ENCODE measurements at places on chromosomes 5 and 9.

DNA sequence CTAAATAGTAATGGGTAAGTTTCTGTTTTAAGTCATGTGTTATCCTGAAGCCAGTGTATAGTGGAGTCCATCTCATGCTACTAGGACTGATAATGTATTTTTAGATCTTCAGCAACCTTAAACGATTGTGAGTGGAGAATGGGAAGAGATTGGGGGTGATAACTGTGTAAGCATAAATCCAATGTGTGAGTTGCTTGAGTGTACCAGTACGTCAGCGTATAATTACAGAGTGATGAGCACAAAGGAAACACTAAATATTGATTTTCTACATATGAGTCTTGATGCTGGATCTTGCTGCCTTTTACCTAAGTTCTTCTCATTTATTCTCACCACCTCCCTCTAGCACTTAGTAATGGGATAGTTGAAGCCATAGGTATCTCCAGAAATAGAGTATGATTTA lies 16.3 kb upstream of the IZUMO3 start:
- no peak for DNase-seq

GRCh38 chr9:136609838-136610311 lies 52.8 kb upstream of the EGFL7 start:
- DNase-seq: no peak

DNA sequence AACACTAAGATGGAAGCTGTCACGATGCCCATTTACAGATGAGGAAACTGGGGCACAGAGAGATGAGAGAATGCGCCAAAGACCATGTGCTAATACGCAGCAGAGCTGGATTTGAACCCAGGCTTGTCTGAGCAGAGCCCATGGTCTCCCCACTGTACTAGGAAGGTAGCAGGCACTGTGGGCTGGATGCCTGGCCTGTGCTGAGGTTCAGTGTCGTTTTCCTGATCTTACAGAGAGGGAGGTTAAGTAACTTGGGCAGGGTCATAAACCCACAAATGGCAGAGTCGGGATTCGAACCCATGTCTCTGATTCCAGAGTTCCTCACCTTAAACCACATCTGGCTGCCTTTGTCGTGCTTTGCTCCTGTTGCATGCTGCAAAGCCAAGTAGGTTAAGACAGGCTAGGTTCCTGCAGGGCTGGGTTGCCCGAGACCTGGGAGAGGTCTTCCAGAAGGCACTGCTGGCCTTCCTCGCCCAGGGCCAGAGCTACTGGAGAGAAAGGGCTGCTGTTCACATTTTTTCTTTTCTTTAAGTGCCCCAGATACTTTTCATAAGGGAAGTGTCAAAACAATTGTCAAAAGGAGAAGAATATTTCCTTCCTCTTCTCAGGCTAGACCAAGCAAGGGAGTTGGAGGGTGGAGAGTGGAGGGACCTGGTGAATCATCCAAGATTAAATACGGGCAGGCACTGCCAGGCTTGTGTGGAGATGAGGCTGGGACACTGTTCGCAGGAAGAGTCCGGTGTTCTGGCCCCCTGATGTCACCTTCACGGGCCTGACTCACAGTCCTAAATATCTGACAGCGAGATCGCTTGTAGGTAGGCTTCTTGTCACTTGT lies 3.2 kb downstream of the NEK6 start:
- no peak for DNase-seq

DNA sequence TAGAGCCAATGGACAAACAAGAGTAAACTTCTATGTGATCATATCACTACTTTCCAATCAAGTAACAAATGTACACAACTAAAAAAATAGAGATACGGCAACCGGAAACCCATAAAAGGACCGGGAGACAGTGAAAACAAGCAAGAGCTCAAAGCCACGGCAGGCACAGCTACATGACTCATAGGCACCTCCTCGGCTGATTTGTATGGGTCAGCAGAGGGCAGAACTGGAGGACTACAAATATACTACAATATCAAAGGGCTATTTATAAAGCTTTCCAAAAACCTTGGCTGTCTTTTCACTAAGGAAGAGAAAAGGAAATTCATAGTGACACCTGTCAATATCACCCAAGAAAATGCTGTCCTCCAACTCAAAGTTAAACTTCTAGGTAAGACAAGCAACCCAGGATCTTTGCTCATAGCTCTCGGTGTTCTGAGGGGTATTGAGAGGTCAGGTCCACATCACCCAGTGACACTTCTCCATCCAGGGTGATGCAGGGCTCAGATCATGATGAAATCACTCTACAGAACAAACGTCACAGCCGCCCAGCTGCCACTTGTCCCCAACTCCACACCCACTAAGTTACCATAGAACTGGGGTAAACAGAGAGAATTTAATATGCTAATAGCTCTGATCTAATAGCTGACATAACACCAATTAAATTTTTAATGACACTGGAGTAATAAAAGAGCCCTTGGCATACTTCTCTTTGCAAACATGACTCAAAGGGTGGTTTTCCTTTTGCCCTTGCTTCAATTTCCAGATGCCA lies 41.3 kb downstream of the PFDN1 start:
- DNase-seq: no peak

- no peak for DNase-seq
Measured at GRCh38 chr9:114224247-114224610, 68.9 kb downstream of the COL27A1 start.

DNA sequence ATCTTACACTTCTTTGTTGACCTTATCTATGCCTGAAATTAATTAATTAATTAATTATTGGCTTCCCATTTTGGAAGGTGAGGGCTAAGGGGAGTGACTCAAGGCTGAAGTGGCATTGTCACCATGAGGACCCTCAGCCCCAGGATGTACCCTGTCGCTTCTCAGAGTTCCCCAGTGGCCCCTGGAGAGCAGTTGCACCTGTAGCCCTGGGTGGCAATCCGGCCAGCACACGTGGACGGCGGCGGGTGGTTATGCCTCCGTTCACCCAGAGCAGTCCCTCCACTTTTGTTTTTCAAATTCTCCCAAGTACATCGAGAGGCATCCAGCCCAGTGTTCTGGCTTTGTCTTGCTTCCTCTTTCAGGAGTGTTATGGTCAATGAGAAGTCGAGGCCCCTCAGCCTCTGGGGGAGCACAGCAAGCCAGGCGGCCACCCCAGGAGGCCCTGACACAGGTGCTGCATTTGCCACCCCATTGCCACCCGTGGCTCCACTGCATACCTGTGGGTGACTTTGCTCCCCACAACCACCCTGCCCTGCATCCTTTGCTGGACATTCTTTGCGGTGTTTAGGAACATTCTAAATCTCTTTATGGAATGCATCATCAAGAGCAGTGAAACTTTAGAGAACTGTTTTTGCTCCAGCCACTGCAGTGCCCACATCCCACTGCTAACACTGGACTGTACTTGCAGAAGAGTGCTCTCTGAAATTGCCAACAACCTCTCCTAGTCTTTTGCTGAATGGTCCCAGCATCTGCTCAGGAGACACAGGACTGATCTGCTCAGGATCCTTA lies 11.5 kb upstream of the IRX2 start:
- no peak for DNase-seq

DNA sequence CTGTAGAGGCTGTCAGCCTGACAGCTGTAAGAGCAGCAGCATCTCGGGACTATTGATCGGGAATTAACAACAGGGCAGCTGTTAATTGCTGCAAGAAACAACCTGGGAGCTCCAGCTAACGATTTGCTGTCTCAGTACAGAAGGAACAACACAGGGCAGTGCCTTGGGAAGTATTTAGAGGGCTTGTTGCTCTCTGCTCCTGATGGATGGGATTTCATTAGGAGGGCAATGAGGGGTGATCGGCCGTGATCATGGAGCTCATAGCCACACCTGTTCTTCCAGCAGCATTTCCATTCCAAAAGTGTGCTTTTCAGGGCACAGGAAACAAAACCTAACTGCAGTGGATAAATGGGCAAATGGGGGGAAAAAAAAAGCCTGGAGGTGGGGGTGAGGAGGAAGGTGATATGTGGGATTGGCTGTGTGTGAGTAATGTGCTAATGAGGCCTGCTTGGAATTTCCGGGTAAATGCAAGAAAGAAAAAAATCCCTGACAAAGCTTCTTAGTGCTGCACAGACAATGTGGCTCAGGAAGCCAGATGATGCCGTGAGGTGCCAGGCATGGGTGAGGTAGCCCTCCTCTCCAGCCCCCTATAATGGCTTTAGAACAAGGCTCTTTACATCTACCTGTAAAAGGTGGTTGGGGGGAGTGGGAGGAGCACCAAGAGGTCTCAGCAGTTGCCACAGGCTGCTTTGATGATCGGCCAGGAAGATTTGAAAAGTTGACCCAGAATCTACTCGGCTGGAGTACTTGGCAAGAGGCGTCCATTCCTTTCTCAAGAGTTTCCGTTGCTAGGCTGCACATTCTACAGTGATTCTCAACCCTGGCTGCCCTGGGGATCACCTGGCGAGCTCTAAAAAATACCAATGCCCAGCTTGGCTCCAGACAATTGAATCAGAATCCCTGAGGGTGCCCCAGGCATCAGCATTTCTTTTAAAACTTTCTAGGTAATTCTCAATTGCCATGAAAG lies 139.5 kb upstream of the KLF9 start:
- DNase-seq: no peak

DNA sequence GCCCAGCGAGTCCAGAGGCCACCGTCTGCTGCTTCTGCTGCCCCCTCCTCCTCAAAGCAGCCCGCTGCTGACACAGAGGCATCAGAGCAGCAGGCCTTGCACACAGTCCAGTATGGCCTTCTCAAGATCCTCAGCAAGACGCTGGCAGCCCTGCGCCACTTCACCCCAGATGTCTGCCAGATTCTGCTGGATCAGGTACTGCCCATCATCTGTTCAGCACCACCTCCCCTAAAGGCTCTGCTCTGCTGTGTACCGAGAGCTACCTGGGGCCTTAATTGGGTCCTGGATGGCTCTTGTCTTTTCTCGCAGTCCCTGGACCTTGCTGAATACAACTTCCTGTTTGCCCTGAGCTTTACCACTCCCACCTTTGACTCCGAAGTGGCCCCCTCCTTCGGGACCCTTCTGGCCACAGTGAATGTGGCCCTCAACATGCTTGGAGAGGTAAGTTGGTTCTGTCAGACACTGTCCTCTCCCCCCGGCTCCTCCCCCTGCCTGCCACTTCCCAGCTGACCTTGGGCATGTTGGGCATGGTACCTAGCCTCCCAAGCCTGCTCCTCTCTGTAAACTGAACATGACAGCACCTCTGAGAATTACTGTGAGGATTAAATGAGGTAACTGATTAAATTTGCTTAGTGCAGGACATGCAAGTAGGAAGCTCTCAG lies 22.7 kb downstream of the SH3GLB2 start:
- DNase-seq: no peak

- DNase-seq: no peak
Measured at GRCh38 chr5:135497971-135498636, 37.7 kb downstream of the NEUROG1 start.

GRCh38 chr9:93676310-93677047 lies 100.1 kb downstream of the PHF2 start:
- no peak for DNase-seq

DNA sequence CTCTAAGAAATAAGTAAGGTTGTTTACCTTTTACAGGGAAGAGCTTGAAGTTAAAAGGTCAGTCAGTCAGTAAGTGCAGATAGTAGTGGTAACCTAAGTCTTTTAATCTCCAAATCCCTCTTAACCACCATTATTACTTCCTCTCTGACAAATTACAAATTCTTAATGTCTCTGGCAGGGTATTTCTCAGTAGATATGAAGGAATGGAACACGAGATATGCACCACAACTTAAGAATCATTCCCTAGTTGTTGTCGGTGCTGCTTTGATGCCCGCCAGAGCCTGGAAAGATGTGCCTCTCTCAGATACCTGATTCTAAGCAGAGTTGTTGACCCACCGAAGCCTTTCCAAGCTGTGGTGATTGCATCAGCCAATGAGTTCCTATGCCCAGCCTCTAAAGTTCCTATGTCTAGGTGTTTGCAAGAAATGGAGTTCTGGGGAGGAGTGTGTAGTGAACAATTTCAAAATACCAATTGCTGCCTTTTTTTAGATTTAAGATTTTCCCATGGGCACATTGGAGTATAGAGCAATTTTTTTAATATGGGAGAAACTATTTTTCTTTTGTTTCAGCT lies 78.5 kb downstream of the CD180 start:
- no peak for DNase-seq

- no peak for DNase-seq
Measured at GRCh38 chr9:20302197-20302596, 320.1 kb downstream of the MLLT3 start.

- no peak for DNase-seq
Measured at GRCh38 chr9:112873773-112874405, 16.8 kb downstream of the SLC46A2 start.

- no peak for DNase-seq
Measured at GRCh38 chr9:91144769-91145168, 216.9 kb downstream of the AUH start.

DNA sequence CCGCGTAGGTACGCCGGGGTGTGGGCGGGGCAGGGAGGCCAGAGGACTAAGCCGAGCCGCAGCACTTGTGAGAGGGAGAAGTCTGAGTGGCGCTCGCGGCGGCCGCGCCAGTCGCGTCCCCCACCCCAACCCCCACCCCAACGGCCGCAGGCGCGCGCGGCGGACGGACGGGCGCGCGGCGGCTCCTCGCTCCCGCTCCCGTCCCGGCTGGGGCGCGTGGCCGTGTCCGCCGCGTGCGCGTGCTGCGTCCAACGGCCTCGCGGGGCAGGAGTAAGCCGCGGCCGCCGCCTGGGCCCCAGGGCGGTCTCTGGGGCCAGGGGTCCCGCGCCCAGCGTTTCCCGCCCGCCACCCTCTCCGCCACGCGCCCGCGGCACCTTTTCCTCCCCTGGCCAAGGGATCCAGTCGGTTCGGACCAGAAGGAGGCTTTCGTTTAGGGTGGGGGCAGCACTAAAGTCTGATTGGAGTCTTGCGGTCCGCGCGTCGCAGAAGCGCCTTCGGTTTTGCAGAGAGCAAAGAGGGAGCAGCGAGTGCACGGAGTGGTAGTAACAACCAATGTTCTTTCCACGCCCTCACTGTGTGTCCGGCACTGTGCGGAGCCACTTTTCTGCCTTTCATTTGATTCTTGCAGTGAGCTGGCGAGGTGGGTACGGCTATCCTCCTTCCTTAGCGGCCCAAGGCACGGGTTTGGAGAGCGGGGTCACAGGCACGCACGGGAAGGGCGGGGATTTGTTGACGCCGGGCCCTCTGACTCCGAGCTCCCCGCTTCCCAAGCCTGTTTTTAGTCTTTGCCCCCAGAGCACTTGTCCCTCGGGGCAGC lies 483 bp downstream of the G3BP1 start:
- no peak for DNase-seq

DNA sequence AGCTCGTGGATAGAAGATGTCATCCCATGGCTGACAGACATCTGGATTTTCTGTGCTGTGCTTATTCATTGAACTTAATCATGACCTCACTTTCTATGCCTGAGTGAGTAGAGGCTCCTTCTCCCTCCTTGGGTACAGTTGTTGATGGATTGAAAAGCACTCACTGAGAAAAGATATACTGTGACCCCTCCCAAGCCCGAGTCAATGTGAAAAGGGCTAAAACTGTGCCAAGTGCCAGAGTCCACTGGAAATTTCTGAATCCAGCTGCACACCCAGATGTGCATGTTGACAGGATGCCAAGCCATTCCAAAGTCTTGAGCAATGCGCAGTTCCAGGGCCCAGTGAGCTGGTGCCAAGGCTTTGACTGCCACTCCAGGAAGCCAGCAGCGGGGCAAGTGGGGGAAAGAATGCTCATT lies 473.0 kb downstream of the NTRK2 start:
- no peak for DNase-seq

Measured in stimulated activated CD8-positive, alpha-beta memory T cell treated with anti-CD3 and anti-CD28 coated beads, Interleukin-12 subunit alpha, Interleukin-12 subunit beta, amount 100 ng/mL, for 1 hour (primary cell).